ENCODE measurements at places on chromosomes 7 and 10.
A peak's percentile ranks its signal among the peaks of the same experiment; 100 is the strongest.

- no peak for DNase-seq
Measured at GRCh38 chr7:34453150-34453549, 204.9 kb upstream of the NPSR1 start.

DNA sequence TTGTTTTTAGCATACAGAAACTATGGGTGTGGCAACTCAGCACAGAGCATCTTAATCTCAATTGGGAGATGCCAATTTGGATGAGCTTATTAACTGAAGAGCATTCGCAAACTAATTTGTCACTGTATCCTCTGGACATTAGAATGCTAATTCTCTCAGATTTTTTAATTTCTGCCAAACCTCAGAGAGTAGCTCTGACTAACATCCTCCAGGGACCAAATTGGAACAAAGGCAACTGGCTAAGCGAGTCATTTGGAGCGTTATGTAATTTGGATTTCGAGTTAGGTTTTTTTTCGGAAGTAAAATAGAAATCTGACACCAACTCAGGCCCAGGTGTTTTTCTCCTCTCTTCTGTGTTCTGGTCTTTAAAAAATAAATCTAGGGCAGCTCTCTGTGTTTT lies 201.9 kb downstream of the BMPER start:
- no peak for DNase-seq

GRCh38 chr10:4138146-4138721 lies 353.2 kb upstream of the KLF6 start:
- no peak for DNase-seq

- no peak for DNase-seq
Measured at GRCh38 chr10:11379771-11380170, 231.7 kb downstream of the USP6NL start.

- no peak for DNase-seq
Measured at GRCh38 chr10:33272635-33273034, 61.8 kb downstream of the NRP1 start.

DNA sequence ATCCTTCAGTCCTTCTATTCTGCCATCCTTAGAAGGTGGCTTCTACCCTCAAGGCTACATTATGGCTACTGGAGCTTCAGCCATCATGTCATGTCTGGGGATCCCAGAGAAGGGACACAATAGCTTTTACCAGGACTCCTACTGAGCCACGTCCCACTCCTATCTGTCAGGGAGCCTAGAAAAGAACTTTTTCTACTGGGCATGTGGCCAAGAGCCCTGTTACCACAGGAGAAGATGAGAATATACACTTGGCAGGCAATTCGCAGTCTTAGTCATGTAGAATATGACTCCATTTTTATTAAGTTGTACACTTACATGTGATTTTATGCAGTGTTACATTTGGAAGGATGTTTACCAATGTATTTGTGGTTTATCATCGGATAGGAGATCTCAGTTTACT lies 64.6 kb upstream of the KCNMA1 start:
- DNase-seq = no peak

GRCh38 chr7:14837216-14837615 lies 65.3 kb downstream of the DGKB start:
- no peak for DNase-seq

- DNase-seq = peak; percentile 9
Measured at GRCh38 chr7:114865564-114865963, 56.3 kb upstream of the MDFIC start.

Data from neural crest cell (in vitro differentiated cells).